ENCODE measurements at places on chromosomes 2 and 18.
A peak's percentile ranks its signal among the peaks of the same experiment; 100 is the strongest.

DNA sequence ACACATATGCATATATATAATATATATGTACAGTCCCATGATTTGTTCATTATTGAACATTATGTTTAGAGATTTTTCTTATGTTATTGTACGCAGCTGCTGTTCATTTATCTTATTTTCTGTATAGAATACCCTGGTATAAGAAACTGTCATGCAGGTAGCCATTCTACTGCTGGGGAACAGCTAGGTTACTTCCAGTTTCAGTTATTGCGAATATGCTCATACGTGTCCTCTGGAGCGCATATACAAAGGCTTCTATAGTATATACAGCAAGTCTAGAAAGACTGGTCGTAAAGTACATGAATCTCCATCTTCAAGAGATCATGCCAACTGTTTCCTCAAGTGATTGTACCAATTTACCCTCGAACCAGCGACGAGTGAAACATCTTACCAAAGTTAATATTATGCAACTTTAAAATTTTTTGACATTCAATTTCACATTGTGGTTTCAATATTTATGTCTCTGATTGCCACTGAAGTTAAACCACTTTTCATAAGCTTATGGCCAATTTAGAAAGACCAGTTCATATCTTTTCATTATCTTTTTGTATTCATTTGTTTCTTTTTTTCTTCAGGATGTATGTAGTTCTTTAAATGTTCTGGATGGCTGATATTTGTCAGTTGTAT is 53.5 kb downstream of the RDH14 start:
- DNase-seq = no peak

GRCh38 chr18:34933909-34934661 is 107.1 kb upstream of the MAPRE2 start:
- DNase-seq = no peak

DNA sequence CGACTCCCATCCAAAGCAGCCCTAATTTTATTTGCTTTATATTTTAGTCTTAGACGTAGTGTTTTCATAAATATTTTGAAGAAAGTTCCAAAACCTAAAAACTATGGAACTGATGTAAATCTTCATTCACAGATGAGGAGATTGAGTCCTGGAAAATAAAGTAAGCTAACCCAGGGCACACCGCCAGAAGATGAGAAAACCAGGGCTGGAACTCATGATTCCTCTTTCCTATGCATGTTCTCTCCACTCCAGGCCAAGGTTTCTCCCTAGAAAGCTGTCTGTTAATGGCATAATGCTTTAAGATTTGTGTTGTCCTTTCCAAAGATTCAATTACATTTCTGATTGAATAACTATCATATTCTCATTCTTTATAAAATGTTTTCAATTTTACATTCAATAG is 78.4 kb upstream of the ZC3H15 start:
- no peak for DNase-seq

- DNase-seq = peak; percentile 5
Measured at GRCh38 chr2:176873403-176873802, 339.2 kb upstream of the HNRNPA3 start.

GRCh38 chr18:79818036-79818435 is 20.3 kb downstream of the KCNG2 start:
- no peak for DNase-seq

DNA sequence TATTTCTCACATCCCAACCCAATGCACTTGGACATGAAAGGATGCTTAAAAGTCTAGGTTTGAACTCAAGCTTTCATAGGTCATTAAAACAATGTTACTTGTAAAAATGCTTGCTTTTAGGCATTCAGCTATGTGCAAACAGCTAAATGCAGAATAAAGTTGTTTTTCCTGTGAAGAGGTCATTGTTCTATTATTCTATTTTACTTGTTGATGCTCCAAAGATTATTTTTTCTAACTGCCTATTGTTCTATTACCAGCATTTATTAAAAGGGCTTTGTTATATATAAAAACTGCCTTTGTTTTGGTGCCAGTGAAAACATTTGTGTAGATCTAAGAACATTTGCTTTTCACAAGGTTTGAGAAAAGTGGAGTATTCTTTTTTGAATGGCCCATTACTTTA is 49.4 kb downstream of the TMEM178A start:
- peak; percentile 27 for DNase-seq

- no peak for DNase-seq
Measured at GRCh38 chr2:160836755-160837154, 323.5 kb upstream of the TANK start.

Measured in dermis blood vessel endothelial cell (primary cell).